Activated CD8-positive, alpha-beta memory T cell treated with anti-CD3 and anti-CD28 coated beads for 1 hour (primary cell): ENCODE measurements at places on chromosomes 11 and 22.

GRCh38 chr11:44731685-44732430 is 5.1 kb downstream of the TSPAN18 start:
- DNase-seq, result no peak

DNA sequence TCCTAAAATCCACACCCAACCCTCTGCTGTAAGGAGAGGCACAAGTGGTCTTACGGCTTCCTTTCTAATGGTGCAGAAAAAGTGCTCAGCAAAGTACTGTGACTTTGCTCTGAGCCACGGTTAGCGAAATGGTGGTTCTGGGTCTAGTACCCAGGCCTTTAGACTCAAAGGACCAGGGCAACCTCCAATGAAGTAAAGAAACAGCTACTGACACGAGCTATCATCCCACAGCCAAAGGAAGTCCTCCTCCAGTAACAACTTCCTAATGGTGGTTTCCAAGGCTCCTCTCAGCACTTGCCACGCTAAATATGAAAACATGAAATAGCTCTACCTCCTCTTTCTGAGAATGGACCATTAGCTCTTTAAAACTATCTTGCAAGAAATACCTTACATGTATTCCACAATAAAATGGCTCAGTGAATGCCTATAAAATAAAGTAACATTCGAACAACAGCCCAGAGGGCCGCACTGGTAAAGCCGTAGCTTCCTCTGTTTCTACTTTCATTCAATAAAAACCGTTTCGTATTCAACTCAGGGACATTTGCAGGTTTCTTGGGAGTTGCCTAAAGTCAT is 122.4 kb downstream of the ETS1 start:
- DNase-seq, result no peak

GRCh38 chr11:83736684-83737083 is 450.5 kb upstream of the CCDC90B start:
- DNase-seq, result no peak

- no peak for DNase-seq
These were observed 129.1 kb downstream of the EHF start for GRCh38 chr11:34749666-34750659.

GRCh38 chr22:42366806-42367581 is 65.2 kb downstream of the NFAM1 start:
- no peak for DNase-seq

DNA sequence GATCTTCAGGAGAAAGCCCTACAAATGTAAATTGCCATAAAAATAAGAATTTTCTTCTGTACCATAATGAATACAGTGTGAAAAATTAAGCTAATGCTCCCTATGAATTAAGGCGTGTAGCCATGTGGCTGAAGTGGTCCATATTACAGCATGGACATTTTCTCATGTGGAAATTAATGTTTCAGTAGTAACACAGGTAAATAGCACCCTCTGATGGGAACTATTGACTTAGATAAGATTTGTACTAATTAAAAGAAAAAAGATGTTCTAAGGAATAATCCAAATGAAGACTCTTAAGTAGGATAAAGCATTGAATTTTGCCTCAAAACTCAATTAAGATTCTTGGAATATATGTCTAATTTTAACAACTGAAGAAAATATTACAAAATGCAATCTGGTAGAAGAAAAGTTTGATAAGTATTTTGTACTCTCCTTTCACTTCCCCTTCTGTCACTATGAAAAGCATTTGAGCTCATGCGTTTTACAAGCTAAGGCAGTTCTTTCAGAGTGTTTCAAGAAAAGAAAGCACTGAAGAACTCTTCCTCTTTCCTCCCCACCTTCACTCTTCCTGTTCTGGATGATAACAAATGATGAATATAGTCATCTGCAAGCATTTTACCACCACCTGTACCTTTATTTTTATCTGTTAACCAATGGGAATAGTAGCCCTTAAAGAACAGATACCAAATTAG is 9.9 kb upstream of the OR8D2 start:
- no peak for DNase-seq

DNA sequence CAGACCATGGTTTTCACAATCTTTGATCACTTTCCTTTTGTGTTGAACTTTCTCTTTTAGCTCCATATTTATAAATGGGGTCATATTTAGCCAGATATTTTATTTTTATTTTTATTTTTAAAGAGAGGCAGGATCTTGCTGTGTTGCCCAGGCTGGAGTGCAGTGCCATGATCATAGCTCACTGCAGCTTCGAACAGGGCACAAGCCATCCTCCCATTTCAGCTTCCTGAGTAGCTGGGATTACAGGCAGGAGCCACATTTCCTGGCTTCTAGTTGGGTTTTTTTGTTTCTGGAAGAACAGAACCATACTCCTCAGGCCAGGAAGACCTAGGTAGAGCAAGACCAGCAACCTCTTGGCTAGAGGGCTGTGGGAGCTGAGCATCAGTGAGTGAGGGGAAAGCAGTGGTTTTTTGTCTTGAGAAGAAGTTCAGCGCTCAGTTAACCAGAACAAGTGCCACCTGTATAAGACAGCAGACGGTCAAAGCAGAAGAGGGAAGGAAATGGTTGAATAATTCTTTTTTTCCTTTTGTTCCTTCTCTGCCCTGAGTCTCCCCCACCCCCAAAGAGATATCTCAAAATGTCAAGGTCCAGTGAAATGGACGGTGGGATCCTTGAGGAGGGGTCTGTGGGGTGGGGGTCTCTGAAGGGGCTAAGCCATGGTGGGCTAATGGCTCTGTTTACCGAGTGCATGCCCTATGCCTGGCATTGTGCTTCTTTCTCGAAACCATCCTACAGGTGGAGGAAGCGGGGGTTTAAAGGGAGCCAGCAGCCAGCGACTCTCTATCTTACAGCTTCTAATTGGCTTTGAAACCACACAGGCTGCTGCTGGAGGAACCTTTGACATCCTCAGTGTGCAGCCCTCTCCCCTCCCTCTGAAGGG is 63.0 kb downstream of the PTPRJ start:
- no peak for DNase-seq

DNA sequence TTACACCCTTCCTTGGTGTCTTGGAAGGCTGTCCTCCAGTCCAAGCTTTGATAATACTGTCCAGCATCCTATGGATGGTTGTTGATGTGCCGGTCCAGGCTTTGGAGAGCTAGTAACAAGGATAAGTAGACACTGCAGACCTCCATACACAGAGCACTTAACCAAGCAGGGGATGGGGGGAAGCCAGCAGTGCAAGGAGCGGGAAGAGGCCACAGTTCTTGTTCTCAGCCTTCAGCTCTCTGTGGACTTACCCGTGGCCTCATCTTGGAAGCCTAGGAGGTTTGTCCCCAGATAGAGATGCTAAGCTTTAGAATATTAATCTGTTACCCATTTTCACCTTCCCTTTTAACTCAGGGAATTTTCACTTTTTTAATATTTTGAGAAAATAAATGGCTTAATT is 30.9 kb upstream of the ZC3H12C start:
- no peak for DNase-seq

DNA sequence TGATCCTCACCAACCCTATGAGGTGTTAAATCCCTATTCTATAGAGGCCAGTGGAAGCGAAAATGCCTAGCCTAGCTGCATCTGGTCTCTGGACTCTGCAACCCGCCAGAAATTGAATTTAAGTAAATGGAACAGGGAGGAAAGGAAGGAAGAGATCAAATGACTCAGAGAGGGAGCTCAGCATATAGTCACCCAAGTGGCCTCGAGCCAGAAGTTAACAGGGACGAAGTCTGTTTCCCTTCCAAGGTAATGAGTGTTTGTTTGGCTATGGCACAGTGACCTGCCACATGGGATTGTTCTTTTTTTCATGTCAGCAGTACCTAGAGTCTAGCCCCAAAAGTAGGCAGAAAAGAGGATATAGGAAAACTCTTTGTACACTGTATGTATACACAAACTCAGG is 66.3 kb downstream of the PAK1 start:
- DNase-seq, result no peak

GRCh38 chr22:41928593-41929417 is 2.2 kb upstream of the TNFRSF13C start:
- DNase-seq, result no peak

- no peak for DNase-seq
These were observed 52.4 kb downstream of the CDKN1C start for GRCh38 chr11:2833051-2833715.

GRCh38 chr22:39967996-39968972 is 8.1 kb downstream of the TMA7B start:
- DNase-seq, result no peak

DNA sequence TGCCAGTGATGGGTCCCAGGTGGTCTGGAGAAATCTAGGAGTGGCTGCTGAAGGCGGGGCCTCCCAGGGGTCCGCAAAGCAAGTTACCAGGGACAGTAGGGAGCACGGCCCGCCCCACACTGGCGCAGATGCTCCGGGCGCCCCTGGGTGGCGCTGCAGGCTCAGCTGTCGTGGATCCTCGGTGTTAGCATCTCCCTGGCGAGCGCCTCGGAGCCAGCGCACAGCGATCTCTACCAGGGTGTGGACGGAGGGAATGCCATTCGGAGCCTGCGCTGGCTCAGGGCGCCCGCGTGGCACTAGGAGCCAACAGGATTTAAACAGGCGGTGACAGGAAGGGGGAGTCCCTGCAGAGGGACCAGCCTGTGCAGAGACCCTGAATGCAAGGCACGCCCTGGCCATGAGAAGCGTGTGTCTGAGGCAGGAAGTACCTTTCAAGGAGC is 20.2 kb downstream of the FADS3 start:
- DNase-seq, result peak; percentile 36

GRCh38 chr11:112581747-112582146 is 321.1 kb upstream of the PLET1 start:
- DNase-seq, result no peak

- no peak for DNase-seq
These were observed 31.4 kb downstream of the IGLL1 start for GRCh38 chr22:23548501-23549197.

- DNase-seq, result no peak
These were observed 630.2 kb downstream of the BRD1 start for GRCh38 chr22:49197505-49197904.

DNA sequence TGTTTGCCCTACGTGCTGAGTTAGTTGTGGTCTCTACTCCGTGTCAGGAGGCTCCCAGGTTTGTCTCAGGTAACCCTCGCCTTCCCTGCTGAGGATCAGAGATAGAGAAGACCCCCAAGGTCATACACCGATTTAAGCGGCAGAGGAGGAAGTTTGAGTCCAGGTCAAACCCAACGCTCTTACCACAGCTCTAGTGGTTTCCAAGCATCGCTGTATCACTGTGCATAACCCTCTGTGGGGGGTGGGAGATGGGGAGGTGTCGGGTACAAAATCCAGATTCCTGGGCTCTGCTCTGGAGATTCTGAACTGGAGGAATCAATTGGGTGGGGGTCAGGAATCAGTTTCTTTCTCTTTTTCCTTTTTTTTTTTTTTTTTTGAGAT is 627 bp downstream of the DNAJC4 start:
- DNase-seq, result no peak

DNA sequence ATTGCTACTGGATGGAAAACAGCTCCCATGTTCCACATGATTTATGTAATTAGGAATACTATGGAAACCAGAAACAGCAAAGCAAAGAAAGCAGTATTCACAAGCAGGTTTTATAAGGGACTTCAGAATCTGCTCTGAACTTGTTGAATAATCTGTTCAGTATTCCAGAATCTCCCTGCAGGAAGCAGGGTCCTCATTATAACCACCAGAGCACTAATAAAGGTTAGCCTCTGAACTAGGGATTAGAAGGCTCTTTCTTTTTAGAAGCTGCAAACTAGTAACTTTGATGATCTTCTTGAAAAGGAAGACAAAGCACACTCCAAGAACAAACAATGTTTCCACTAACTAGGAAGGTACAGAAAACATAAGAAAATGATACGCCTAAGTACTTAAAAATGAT is 125.8 kb downstream of the DCDC1 start:
- no peak for DNase-seq

DNA sequence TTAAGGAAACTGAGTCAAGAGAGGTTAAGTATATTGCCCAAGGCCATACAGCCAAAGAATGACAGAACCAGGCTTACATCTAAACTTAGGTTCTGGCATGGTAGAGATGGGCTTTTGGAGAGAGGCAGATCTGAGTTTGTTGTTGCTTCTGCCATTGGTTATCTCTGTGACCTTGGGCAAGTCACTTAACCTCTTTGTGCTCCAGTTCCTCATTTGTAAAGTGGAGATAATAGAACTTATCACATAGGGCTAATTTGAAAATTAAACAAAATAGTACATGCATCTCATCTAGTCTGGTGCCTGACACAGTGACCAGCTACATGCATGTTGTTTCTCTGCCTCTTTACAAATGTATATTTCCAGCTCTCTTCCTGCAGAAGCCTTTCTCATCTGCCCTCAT is 47.0 kb upstream of the PLET1 start:
- no peak for DNase-seq

- DNase-seq, result peak; percentile 14
These were observed 19.2 kb downstream of the NPTXR start for GRCh38 chr22:38824585-38824984.

DNA sequence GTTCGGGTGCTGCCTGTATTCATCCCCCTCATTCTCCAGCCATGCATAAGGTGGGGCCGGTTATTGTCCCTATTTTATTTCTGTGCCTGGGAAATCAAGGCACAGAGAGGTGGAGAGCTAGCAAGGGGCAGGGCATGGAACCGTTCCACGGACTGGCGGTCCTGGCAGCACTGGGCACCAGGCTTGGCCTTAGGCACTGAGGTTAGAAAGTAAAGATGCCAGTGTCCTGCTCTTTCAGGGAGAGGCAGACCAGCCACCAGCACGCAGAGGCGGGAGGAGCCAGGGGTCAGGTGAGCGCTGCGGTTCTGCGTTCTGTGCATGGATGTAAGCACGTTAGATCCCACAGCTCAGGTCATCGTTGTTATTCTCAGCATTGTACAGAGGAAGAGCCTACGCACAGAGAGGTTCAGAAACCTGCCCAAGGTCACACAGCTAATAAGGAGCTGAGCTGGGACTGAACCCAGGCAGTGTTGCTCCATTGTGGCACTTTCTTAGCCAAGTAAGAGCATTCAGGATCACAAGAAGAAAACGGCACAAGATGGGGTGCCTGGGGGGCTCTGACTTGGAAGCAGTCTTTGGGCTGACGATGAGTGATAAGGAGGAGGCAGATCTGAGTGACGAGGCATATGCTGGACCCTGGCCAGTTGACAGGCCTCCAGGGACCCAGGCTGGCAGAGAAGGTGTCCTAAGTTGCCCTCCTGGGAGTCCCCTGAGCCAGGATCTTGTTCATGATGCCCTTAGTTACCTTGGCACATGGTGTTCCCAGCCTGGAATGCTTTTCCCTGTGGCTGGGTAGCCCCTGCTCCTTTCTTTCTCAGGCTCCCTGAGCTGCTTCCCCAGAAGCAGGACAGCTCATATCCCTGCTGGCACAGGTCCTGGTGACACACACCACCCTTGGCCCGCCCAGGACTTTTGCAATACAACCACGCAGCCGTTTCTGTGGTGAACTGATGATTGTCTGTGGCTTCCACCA is 41.1 kb downstream of the OSBPL5 start:
- no peak for DNase-seq

GRCh38 chr22:22754961-22755777 is 110.8 kb downstream of the GGTLC2 start:
- no peak for DNase-seq

- DNase-seq, result no peak
These were observed 44.1 kb upstream of the GDPD4 start for GRCh38 chr11:77345621-77346020.
